NCI-H82 (cell line): ENCODE measurements at places on chromosomes 2 and 18.

- DNase-seq, result peak; percentile 16
Observed at GRCh38 chr2:37880551-37880950, 44.5 kb upstream of the RMDN2 start.

DNA sequence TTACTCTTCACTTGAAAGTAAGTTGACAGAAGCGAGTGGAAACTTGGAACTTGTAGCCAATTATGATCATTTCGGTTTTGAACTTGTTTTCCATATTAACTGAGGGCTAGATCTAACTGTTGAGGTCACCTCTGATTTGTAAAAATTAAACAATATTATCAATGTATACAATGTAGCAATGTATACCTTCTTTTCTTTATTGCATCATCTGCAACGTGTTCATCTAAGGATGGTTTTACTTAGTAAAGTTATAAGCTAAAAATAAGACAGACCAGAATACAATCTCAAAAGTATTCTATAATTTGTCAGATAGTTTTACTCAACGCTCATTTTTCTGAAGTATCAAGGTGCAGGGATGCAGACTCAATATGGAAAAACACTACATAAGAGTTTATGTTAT, 435.0 kb upstream of the TNP1 start:
- DNase-seq, result no peak

DNA sequence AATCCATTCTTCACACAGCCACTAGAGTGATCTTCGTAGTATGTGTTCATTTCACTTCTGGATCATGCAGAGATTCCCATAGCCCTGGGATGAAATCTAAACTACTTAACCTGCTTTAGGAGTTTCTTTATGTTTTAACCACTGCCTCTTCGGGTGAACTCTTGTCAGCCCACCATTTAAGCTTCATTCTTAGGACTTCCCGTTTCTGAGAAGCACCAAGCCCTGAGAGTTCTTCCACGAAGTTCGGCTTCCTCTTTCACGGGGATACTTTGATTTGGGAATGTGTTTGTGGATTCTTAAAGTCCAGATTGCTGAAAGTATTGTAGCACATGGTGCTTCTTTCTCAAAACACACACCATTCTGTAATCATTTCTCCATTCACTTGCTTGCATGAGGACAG, 205.0 kb downstream of the UBE2E3 start:
- DNase-seq, result no peak

- DNase-seq, result peak; percentile 17
Observed at GRCh38 chr2:169397697-169398096, 35.4 kb upstream of the LRP2 start.

DNA sequence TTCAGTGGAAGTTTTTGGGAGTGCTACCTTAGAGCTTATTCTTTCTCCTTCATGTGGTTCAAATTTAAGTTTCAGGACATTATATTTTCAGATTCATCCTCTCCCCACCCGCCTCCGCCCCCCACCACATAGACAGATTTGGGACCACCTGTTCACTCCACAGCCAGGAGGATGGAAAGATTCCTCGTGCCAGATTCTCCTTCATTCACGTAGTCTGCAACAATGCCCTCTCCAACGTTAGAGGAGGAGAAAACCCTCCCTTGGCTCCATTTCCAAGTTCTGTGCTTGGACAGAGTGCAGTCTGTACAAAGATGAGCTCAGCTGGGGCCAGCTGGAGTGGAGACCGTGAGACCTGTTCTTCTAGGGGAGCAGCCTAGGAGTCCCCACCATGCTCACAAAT, 26.2 kb downstream of the POU3F3 start:
- DNase-seq, result no peak

DNA sequence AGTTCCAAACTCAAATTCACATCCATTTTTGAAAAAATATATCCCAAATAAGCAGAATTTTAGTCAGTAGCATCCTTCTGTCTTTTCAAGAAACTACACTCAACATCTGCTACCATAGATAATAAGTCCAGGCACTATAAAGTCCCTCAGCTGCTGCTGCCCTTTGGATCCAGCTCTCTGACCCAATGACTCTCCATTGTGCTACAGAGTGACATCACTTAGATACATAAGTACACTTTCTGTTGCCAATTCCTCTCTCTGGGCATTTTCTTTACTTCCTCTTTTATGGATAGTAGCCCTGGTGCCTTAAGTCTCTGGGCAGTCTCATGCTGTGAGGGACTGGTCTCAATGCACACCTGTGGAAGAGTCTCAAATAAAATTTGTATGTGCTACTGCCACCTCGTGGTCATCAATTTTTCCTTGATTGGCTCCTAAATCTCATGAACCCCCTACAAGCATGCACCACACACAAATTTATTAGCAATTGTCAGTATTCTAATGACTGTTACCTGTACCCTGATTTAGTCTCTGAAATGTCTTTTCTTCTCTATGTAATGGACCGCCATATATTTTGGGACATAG, 219.2 kb downstream of the LRP1B start:
- peak; percentile 89 for DNase-seq

DNA sequence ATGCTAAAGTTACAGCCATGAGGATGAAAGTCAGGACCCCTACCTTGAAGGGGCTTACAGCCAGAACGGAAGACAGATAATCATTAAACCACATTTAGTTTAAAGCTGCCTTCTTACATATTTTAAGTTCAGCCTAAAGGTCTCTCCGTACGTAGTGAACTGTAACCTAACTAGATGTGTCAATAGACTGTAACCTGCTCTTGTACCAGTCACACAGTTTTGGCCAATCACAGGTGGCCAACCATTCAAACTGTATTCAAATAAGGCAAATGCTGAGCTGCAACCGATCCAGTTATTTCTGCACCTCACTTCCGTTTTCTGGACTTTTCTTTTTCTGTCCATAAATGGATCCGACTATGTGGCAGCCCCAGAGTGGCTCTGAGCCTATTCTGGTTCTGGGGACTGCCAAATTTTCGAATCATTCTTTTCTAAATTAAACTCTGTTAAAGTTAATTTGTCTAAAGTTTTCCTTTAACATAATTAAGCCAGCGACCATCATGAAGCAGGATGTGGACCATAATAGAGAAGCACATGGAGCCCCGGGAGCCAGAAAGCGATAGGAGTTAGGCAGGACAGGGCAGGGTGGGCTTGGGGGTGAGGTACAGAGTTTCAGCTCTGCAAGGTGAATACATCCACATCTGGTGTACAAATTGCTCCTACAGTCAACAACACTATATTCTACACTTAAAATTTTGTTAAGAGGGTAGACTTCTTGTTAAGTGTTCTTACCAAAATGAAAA, 48.4 kb upstream of the YPEL5 start:
- no peak for DNase-seq

DNA sequence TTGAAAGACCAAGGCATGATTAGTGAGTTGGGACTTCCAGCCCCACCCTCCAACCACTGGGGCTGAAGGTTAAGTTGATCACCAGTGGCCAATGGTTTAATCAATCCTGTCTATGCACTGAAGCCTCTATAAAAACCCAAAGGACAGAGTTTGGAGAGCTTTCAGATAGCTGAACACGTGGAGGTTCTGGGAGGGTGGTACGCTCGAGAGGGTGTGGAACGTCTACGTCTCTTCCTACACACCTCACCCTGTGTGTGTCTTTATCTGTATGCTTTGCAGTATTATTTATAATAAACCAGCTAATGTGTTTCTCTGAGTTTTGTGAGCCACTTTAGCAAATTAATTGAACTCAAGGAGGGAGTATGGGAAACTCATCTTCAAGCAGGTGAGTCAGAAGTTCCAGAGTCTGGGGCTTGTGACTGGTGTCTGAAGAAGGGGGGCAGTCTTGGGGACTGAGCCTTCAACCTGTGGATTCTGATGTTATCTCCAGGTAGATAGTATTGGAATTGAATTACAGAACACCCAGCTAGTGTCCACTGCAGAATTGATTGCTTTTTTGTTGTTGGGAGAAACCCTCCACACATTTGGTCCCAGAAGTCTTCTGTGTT, 20.3 kb downstream of the ACTR3 start:
- no peak for DNase-seq

DNA sequence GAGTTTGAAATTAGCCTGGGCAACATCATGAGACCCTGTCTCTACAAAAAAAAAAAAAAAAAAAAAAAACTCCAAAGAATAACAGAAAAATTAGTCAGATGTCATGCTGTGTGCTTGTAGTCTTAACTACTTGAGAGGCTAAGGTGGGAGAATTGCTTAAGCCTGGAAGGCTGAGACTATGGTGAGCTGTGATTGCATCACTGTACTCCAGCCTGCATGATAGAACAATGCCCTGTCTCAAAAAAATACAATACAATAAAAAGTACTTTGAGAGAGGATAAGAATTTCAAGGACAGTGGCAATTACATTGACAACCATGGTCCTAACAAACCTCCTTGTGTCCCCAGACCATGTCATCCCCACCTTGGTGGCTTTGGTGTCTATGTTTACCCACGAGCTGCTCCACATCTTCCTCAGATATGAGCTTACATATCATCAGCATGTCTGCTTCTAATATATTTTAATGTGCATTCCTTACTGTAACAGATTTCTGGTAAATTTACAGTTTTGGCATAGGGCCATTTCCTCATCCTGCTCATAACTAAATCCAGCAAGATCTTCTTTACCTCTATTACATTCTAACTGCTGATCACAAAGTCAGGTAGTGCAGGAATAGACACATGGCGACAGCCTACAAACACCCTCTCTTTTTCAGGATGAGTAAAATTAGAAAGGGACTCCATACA, 437.7 kb upstream of the HNRNPA3 start:
- DNase-seq, result no peak

DNA sequence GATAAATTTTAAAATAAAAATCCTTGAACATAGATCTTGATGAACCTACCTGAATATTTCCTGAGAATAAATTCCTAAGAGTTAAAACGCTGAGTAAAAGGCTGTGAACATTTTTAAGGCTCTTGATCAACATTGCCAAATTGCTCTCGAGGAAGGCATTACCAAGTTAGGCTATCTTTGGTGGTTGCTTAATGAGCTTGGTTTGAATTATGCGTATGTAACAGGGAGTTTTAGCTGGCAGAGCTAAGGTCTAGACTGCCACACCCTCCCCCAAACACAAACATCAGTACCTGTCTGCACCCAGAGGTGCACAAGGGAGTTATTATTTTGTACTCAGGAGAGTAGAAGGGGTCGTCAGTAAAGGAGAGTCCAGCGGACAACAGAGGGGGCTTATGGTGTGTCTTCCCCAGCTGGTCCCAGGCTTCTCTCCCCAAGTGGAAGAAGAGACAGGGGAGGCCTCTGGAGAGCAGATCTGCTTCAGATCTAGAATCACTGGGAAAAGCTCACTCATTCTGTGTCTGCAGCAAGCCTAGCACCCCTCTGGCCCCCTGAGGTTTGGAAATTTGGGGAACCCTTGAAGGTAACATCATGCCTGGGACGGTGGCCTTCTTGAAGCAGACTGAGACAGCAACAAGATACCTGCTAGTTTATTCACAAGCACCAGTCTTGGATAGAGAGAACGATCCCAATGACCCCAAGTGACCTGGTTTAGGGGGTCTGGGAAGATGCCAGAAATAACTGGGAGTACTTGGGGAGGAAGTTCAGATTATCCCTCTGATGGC, 197.2 kb upstream of the ID2 start:
- DNase-seq, result no peak

GRCh38 chr18:21557607-21558253, 42.8 kb downstream of the ESCO1 start:
- no peak for DNase-seq

DNA sequence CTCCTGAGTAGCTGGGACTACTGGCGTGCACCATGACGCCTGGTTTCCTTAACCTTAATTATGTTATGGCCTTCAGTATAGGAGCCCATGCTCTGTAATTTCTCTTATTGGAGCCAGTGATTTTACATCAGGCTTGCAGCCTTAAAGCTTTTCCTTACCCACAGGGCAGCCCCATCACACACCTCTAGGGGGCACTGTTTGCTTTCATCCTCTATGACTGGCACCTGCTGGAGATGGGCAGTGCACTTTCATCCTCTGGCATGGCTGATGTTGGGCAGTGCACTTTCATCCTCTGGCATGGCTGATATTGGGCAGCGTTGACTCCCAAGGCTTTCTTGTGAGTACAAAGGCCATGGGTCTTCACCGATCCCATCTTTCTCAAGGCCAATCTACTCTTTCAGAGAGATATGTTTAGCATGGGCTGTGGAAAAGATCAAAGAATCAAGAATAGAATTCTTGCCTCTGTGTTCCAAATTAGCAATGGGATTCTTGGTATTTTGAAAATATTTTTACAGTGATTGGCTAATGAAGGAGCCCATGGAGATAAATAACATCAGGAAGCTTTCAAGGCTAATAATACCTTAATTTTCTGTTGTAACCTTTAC, 80.7 kb upstream of the MEX3C start:
- peak; percentile 74 for DNase-seq

- no peak for DNase-seq
Observed at GRCh38 chr18:49168281-49168985, 217.7 kb upstream of the SMAD7 start.

GRCh38 chr2:32418778-32419177, 62.0 kb downstream of the BIRC6 start:
- DNase-seq, result no peak

- peak; percentile 47 for DNase-seq
Observed at GRCh38 chr2:61493523-61493942, 22.6 kb upstream of the USP34 start.

DNA sequence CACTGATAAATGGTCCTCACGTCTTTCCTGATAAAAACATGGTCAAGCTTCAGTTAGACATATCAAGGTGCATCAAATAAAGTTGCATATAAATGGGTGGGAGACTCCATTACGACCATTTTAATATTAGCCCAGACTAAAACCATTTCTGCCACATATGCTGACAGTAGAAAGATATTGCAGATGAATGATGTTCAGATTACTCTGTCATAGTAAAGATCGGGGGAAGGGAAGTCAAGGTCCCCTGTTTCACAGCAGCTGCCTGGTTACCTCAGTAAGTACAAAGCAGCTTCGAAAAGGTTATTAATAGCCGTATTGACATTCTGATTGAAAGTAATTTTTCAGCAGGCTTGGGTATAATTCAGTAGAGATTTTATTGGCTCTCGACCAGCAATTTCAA, 927.7 kb upstream of the CDH2 start:
- peak; percentile 4 for DNase-seq

DNA sequence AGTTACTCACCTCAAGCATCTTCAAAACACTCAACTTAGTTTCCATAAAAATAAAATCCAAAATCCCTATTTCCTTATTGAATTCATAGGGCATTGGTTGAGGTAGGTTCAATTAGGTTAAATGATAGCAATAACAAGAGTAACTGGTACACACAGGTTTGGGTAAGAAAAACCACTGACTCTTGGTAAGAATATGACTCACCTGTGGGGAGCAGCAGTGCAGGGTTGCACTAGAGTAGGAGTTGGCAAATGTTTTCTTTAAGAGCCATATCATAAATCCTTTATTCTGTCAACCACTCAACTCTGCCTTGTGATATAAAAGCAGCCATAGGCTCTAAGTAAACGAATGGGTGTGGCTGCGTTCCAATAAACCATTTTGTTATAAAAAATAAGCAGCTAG, 71.4 kb upstream of the CDH20 start:
- no peak for DNase-seq

GRCh38 chr2:156573710-156574109, 137.5 kb downstream of the GPD2 start:
- DNase-seq, result no peak
